ENCODE measurements at places on chromosomes 3 and 15.

- no peak for DNase-seq
These were observed 32.8 kb downstream of the TMEM212 start for GRCh38 chr3:171875923-171876412.

DNA sequence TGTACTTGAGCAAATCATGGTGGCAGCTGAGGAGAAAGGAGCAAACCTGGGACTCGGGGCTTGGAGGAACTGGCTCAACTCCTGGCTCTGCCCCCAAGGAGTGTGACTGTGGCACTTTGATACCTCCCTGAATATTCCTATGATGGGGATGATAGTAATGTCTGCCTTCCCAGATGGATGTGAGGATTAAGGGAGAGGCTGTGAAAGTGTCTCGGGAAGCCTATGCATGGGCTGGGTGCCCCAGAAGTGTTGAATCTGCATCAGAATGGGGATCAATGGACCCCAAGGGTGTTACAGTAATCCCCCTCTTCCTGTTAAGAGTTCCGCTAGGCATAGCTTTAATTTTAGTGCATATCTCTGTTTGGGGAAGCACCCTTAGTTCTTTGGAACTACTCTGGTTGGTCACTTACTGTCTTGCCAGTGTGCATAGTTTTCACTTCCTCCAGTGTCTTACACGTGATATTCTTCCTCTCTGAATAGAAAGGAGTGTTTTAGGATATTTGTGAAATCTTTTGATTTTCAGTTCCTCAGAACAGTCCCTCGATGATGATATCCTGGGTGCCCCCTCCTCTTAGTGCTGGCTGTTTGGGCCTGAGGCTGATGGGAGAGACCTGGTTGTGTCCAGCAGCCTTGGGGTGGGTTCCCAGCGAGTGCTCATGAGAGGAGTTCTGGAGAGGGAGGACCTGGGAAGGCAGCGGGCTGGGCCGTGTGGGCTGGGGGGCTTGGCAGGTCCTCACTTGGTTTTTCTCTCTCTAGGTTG lies 97.5 kb downstream of the CHDH start:
- no peak for DNase-seq

DNA sequence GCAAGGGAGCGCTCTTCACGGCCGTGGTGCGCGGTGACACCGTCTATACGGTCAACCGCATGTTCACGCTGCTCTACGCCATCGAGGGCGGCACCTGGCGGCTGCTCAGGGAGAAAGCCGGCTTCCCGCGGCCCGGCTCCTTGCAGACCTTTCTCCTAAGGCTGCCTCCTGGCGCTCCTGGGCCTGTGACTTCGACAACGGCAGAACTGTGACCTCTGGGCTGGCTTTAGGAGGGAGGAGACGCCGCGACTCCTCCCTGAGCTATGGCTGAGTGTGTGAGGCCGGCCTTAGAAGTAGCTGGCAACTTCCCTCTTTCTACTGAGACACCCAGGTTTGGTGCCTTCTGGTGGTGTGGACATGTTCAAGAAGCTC lies 1.4 kb downstream of the KBTBD13 start:
- DNase-seq: peak; percentile 15

- no peak for DNase-seq
These were observed 62.4 kb upstream of the SIAH2 start for GRCh38 chr3:150825192-150825915.

DNA sequence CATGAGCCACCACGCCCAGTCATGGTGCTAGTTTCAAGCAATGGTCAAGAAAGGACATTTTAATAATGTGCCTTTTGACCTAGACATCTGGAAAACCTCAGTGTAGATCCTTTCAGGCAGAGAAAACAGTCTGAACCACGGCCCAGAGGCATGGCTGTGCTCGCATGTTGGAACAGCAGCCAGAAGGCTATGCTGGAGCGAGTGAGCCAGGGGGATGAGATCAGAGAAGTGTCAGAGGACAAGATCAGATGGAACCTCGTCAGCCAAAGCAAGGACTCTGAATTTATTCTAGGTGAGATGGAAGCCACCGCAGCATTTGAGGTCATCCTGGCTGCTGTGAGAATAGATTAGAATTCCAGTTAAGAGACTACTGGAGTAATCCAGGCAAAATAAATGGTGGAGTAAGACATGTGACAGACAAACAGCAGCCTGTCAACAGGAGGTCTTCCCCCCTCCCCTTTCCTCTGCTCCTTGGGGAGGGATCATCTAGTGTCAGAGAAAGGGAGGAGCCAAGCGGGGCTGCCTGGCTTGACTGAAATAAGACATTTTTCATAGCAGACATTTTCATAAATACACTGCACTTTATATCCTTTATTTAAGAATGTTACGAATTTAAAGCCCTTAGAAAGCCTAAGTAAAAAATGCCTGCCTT lies 40.4 kb upstream of the ACKR4 start:
- DNase-seq: no peak

- no peak for DNase-seq
These were observed 38.0 kb upstream of the RFTN1 start for GRCh38 chr3:16551342-16551976.

DNA sequence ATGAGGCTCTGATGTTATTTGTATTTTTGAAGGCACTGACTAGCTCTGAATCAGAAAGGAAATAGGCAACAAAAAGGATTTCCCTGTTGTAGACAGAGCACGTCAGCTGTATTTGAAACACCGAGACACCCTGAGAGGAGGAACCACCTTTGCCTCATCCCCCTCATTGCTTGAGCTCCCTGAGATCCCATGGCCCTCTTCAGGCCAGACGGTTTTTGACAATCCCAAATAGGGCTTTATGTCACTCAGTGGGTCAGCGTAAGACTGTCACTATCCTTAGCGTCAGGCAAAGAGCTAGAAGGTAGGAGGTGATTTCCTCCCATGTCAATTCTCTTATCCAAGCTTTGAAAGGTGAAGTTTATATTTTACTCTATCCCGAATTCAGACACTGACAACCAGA lies 254.3 kb downstream of the ZNF621 start:
- no peak for DNase-seq

- no peak for DNase-seq
These were observed 2.1 kb upstream of the RHO start for GRCh38 chr3:129526121-129526900.

GRCh38 chr15:49343546-49343945 lies 79.5 kb upstream of the FGF7 start:
- DNase-seq: no peak

GRCh38 chr3:52367891-52368880 lies 52.1 kb downstream of the DNAH1 start:
- DNase-seq: no peak

GRCh38 chr15:34693053-34693744 lies 61.6 kb downstream of the GJD2 start:
- DNase-seq: no peak

- no peak for DNase-seq
These were observed 403.8 kb upstream of the EPHA3 start for GRCh38 chr3:88703501-88704059.

- no peak for DNase-seq
These were observed 546 bp downstream of the CISH start for GRCh38 chr3:50610992-50611463.

GRCh38 chr15:23372284-23372683 lies 17.7 kb downstream of the GOLGA8S start:
- no peak for DNase-seq

DNA sequence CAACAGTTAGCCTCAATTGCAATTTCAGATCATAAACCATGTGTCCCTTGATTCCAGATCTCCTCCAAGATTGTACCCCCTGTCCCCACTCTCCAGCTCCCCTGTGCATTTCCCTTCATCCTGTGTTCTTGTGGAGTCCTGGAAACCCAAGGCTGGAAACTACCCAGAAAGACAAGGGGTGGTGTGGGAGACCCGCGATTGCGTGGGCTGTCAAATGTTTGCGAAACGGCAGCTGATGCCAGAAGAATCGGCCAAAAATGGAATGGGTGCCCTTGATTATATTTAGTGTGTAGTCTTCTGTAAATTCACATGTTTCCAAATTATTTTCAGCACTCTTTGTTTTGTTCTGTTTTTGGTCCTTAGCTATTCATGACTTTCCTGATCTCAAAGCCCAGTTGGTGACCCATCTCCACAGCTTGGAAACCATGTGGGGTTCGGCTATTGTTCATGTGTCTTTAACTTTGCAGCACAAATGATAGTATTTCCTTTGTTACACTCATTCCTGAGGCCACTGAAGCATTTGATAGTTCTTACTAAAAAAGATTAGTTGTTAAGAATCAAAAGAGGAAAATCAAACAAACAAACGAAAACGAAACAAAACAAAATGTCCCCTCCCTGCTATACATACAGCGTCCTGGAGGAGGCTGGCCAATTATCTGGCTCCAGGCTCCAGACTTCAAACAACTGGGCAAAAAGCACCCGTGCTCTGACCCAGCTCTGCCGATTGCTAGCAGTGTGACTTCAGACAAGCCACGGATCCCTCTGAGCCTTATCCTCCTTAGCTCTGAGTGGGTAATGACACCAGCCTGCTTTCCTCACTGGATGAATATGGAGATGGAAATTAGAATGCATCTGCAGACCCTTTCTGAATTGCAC lies 120.9 kb downstream of the CACNA2D3 start:
- DNase-seq: no peak

DNA sequence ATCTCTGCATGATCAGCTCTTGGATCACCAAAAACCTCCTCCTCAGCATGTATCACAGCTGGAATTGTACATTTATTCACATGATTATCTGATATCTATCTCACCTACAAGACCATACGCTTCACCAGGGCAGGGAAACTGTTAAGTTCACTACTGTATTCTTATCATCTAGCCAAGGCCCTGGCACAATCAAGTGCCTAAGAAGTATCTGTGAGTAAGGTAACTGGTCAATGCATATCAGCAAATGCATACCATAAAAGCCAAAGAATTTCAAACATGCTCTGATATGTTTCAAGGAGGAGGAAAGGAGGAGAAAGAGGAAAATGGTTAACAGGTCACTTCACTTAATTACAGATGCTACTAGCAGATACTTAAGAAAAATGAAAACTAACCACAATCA lies 158.4 kb downstream of the LIPC start:
- no peak for DNase-seq

DNA sequence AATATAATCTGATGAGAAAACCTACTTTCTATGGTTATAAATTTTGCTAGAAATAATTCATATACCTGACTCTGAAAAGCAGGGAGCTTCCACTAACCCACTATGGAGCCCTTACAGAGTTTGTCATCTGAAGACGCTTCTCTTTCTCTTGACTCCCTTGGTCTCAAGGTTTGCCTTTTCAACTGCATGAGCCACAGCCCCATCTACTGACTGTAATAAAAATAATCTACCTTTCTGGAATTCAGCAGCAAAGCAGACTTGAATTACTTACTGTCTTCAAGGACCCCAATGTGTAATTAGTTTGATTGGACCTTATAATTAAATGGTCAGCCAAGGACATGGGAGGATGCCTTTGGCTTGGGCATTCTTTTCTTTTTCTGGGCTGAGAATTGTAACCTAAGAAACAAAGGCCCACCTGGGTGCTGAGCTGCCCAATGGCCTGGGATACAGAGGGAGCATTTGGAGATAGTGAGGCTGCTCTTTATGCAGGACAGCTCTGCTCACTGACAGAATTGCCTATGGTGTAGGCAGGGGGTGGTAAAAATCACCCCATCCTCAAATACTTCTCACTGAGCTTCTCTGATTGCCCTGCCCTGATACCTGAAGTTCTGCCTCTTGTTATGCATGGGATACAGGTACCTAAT lies 178.6 kb upstream of the TRIM42 start:
- DNase-seq: no peak
